Stimulated activated naive CD4-positive, alpha-beta T cell treated with Interleukin-2 at 50 U/mL for 16 hours (primary cell): ENCODE measurements at places on chromosomes 13 and 19.
A peak's percentile ranks its signal among the peaks of the same experiment; 100 is the strongest.

DNA sequence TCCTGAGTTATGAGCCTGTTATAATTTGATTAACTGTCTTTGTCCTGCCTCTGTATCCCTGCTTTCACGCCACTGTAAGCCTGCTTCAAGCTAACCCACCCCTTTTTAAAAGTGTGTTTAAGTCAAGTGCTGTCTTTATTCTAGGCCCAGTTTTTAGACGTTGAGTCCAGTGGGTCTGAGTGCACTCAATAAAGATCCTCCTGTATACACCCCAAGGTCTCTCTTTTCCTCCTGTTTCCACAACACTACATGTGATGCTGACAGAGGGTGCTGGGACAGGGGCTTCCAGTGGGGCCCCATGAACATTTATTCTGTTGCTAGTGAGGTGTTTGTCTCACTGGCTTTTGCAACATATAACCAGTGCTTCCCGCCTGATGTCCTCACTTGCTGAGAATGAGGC lies 6.7 kb upstream of the F2RL3 start:
- DNase-seq: no peak

GRCh38 chr19:32708457-32708856 lies 11.1 kb upstream of the TDRD12 start:
- DNase-seq: no peak

- peak; percentile 18 for DNase-seq
These were observed 608 bp downstream of the CNN2 start for GRCh38 chr19:1026783-1027649.

DNA sequence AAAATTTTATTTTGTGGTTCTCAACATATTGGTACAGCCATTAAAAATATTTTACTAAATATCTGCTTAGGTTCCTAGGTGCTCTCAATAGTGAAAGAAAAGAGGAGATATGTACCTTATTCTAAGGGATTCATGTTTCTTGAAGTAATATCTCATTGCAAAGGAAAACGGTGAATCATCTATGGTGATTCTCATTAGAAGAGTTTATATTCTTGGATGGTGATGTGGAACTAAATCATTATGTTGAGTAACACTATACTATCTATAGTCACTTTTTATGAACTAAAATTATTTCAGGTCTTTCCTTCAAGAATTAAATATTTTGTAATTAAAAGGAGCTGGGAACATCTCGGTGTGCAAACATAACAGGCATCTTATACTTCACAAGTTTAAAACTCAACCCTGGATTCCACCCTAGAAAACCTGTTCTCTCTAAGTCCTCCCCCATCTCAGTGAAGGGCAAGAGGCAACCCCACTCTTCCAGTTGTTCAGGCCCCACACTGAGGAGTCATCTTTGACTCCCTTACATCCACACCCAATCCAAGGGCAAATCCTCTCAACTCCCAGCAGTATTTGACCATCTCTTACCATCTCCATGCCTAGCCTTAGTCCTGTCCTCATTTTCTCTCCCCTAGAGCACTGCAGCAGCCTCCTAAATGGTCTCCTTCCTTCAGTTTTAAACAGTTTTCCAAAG lies 140.1 kb downstream of the RGCC start:
- DNase-seq: no peak

DNA sequence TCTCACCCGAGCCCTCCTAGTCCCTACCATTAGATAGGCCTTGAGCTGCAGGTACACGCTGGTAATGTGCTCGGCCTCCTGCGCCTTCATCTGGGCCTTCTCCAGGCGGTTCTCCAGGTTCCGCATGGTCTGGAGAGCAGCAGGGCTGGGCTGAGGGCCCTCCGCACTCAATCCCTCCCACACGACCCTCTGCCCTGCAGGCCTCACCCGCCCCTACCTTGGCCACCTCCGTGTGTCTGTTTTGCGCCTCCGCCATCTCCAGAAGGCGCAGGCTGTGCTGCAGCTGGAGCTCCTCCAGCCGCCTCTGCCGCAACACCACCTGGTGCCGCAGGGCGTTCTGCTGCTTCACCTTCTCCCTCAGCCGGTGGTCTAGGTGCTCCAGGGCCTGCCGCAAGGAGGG lies 7.5 kb upstream of the RGL3 start:
- DNase-seq: no peak

- no peak for DNase-seq
These were observed 2.5 kb downstream of the KLK11 start for GRCh38 chr19:51023946-51024345.

GRCh38 chr19:38559428-38560401 lies 58.0 kb downstream of the MAP4K1 start:
- DNase-seq: peak; percentile 28

DNA sequence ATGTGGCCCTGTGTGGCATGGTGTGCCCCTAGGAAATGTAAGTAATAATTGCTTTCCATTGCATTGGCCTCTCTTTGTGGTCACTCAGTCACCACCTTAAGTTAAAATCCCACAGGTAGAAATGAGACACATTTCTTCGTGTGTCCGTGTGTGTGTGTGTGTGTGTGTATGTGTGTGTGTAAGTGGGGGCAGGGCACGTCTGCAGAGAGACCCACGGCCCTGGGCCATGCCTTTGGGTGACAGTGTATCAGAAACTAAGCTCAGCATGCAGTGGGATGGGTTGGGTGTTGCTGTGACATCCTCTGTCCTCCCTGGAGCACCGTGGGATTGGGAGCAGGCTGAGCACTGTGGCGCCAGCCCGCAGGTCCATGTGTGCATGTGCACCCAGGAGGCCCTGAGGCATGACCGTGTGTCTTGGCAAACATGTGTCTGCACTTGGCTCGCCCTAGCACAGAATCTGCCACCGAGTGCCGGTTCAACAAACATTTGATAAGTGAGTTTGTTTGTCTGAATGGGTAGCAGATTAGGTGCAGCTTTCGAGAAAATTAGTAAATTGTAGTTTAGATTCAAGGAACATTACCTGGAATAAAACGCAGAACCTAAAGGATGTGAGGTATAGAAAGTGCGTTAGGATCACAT lies 91.8 kb downstream of the WTIP start:
- no peak for DNase-seq

DNA sequence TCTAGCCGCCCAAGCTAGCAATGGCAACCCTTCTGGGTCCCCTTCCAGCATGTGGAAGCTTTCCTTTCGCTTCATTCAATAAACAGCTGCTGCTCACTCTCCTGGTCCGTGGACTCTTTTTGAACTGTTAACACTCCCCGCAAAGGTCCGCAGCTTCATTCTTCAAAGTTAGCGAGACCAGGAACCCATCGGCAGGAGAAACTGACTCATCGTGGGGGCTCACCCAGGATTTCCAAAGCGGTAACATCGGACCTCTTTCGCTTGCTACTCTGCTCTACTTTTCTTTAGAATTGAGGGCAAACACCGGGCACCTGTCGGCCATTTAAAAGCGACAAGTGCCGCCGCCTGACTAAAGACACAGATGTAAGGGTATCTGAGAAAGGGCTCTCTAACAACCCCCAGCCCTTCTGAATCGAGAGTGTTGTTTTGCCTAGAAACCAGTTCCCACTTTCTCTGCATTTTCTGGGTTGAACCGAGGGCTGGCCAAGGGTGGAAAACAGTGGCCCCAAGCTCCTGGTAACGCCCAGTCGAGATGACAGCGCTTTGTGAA lies 5.8 kb downstream of the UBA52 start:
- no peak for DNase-seq

- DNase-seq: no peak
These were observed 60.3 kb upstream of the EEF1AKMT1 start for GRCh38 chr13:20833900-20834679.

GRCh38 chr19:18464646-18465045 lies 26.7 kb upstream of the ISYNA1 start:
- no peak for DNase-seq

GRCh38 chr19:11204076-11204602 lies 6.8 kb upstream of the KANK2 start:
- DNase-seq: no peak

- peak; percentile 56 for DNase-seq
These were observed 919 bp downstream of the VAV1 start for GRCh38 chr19:6773323-6773931.

DNA sequence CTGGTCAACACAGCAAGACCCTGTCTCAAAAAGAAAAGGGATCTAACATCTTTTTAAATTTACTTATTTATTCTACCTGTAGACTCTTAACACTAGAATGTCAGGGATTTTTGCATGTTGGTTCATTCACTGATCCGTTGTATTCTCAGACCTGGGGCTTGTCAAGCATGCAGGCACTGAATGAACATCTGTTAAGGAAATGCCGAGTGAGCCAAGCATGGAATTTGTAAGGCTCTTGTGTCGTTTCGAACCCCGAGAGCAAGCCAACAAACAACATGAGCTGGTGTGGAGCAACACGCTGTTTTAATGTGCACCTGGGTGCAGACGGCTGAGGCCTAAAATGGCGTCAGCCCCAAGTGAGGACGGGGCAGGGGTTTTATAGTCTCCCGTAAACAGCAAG lies 10.0 kb upstream of the OR1M1 start:
- DNase-seq: no peak

GRCh38 chr13:24224232-24224680 lies 63.7 kb downstream of the SPATA13 start:
- no peak for DNase-seq

- DNase-seq: no peak
These were observed 11.4 kb downstream of the ZIC2 start for GRCh38 chr13:99992949-99993351.

- DNase-seq: no peak
These were observed 10.2 kb upstream of the OR10H5 start for GRCh38 chr19:15776991-15777970.

GRCh38 chr19:7228935-7229541 lies 65.2 kb downstream of the INSR start:
- no peak for DNase-seq

DNA sequence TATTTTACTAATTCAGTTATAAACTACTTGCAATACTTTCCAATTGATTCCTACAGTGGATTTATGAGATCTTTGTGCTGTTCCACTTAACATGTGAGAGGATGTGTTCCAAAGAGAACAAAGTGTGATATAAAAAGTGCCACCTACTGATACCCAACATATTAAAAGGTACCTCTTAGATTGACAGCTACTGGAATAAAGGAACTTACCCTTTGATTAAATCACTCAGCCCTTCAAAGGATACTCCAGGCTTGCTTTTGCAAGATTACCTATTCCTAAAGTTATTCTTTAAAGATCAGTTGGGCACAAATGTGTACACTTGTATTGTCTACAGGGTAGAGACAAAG lies 65.9 kb downstream of the DCT start:
- no peak for DNase-seq

GRCh38 chr13:111171112-111171511 lies 56.0 kb downstream of the ARHGEF7 start:
- no peak for DNase-seq

DNA sequence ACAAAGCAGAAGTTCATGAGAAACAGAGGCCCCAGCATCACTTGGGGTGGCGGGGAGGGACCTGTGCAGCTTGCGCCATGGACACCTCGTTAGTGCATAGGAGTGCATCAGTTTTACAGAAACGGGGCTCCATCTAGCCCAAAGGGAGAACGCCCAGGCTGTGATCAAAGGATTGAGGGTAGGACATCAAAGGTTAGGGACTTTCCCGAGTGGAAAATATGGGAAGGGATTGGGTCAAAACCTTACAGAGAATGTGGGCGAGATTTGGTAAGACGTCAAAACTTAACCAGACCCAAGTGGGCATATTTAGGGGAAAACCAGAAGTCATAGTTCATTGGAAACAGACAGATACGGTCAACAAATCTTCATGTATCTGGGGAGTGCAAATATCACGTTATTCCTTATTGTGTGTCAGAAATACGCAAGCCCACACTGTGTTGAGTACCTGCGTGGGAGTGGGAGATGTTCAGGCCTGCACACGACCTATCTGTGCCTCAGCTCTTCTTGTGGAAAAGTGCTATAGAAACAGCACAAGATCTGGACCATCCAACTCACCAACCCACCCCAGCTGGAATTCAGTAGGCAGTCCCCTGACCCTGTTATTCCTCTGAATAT lies 9.4 kb upstream of the GRAMD1A start:
- DNase-seq: peak; percentile 43

- peak; percentile 38 for DNase-seq
These were observed 142.2 kb downstream of the SIPA1L3 start for GRCh38 chr19:38049105-38049649.

DNA sequence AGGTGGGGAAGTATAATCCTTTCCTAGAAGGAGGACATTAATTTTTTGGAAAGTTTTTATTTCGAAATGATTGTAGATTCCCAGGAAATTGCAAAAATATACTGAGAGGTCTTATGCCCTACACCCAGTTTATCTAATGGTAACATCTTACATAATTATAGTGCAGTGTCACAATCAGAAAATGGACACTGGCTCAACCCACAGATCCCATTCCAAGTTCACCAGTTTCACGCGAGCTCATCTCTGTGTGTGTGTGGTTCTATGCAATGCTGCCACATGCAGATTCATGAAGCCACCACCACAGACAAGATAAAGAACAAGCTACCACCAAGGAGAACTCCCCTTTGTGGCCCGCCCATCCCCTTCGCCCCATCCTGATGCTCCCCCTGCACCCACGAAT lies 24.4 kb downstream of the IL17D start:
- no peak for DNase-seq

DNA sequence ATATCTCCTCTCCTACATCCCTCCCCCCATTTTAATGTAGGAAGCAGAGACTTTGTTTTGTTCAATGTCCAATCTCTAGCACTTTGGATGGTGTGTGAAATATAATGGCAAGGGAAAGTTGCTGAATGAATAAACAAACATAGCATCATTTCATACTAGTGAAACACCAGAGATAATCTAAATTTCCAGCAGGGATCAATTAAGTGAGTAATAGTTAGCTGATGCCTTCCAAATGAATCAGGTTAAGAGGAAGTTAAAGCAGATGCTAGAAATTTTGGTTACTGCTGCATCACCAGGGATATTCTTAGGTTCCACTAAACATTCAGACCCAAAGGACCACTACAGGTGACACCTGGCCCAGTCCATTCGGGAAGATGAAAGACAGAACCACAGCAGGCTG lies 8.1 kb downstream of the MRPS31 start:
- no peak for DNase-seq

GRCh38 chr19:31249217-31249616 lies 100.0 kb downstream of the TSHZ3 start:
- DNase-seq: no peak

GRCh38 chr19:50851620-50852019 lies 3.1 kb upstream of the KLK3 start:
- no peak for DNase-seq

DNA sequence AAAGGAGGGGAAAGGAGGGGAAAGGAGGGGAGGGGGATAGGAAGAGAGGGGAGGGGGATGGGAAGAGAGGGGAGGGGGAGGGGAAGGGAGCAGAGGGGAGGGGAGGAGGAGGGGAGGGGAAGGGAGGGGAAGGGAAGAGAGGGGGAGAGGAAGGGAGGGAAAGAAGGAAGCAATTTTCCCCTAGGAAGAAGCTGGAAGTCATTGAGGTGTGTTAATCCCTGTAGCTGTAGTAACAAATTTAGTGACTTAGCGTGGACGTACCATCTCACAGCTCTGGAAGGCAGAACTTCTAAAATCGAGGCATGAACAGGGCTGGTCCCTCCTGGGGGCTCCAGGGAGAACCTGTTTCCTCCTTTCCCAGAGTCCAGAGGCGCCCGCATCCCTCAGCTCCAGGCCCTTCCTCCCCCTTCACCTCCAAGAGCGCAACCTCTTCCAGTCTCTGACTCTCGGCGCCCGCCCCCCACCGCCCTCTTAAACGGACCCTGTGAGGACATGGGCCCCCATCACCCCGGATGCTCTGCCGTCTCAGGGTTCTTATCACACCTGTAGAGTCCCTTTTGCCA lies 5.6 kb upstream of the CDC34 start:
- DNase-seq: no peak
